NCI-H460 (cell line): ENCODE measurements at places on chromosomes 12 and 14. TPM values are rescaled to one million over a fixed set of nuclear protein-coding genes. Genes with fewer than 3 reads are reported as not detected.

DNA sequence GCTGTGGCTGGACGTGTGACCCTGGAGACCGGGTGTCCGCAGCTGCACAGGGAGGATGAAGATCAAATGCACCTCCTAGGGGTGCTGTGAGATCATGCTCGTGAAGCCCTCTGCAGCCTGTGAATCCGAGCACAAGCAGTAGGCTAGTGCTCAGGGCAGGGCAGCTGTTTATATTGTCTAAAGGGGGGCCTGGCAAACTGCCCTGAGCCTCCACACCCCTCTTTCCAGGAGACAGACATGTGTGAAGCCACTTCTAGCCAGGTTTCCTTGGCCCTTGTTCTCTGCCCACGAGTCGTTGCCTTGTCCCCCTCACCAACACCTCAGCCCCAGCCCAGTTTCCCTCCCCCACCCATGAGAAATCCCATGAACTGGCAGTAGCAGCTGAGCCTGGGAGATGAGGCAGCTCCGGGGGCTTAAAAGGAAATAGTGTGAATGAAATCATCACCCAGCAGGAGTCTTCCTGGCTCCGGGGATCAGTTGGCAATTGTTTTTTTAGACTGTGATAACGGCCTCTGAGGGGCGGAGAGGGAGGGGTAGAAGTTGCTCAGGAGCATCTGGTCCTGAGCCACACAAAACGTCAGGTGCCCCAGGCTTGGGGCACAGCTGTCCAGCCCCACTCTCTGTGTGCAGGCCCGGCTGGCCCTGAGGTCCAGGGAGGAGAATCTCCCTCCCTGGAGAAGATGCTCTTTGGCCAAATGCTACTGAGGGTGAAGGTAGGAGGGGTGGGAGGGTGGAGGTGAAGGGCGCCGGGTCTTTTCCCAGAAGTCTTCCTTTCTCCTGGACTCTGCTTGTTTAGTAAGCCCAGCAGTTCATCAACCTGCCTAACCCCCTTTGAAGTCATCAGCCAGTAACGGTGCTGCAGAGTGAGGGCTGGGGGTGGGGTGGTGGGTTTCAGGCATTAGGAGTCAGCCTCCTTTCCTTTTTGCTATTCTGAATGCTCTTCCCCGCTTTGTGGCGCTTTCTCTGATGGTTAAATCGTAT, 4.0 kb downstream of the FGF6 start:
- DNase-seq: no peak

DNA sequence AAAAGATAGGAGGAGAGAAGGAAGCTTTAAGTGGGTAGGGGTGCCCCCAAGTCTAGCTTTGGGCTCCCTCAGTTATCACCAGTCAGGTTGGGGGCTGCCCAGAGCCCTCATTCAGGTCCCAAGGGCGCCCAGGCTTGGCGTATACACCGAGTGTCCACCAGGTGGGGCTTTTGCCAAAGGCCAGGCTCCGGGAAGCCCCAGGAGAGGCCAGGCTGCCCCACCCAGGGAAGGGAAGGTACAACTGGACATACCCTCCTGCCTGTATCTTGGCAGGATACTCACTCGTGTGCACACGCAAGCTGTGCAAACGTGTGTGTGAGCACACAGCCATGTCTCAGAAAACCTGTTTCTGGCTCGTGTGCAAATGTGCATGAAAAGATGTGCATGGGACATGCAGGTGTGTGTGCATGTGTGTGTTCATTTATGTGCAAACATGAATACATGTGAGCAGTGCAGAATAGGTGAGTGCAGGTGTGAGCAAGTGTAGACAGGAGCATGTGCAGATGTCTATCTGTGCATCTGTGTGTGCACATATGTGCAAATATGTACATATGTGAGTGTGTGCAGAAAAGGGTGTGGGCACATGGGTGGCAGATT, 103.9 kb upstream of the MYL2 start:
- peak; percentile 60 for DNase-seq

HCAR2 gene
- 0.17 TPM in 2 replicates for total RNA-seq

GPRC5A gene
- 94.6 and 96.3 TPM in 2 replicates for total RNA-seq

GRCh38 chr14:92122351-92122677, 545 bp downstream of the CPSF2 start:
- DNase-seq: peak; percentile 15

MANSC4 gene
- not detected in 2 replicates for total RNA-seq

DNA sequence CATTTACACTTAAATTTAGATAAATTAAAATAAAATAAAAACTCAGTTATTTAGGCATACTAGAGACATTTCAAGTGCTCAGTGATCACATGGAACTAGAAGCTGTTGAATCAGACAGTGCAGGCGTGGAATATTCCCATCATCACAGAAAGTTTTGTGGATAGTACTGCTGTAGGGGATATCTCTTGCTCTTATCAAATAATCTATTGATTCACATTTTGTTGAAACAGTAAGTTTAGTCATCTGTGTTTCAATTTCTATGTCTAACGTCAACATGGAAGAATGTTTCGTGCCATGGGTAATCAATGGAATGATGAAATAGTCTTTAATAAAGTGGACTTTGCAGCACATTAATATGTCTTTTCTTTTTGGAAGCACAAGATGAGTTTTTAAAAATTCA, 108.6 kb downstream of the PAH start:
- no peak for DNase-seq

PPP4R4 gene
- total RNA-seq: 0.35 TPM in 1 of 2 replicates, not detected in the other

SIX6 gene
- total RNA-seq: not detected in 2 replicates

GRCh38 chr12:92134638-92135274, 10.9 kb downstream of the BTG1 start:
- peak; percentile 48 for DNase-seq

FERMT2 gene
- total RNA-seq: 62.2 and 62.3 TPM in 2 replicates

REC8 gene
- total RNA-seq: 1.4 and 4.6 TPM in 2 replicates

GRCh38 chr14:105012171-105012985, 8.5 kb downstream of the CDCA4 start:
- DNase-seq: no peak

FAM181A gene
- not detected in 2 replicates for total RNA-seq

- no peak for DNase-seq
Measured at GRCh38 chr12:57229046-57229633, 371 bp upstream of the SHMT2 start.

- no peak for DNase-seq
Measured at GRCh38 chr12:9244894-9245293, 36.7 kb upstream of the PZP start.

- no peak for DNase-seq
Measured at GRCh38 chr14:63398952-63399351, 80.2 kb upstream of the GPHB5 start.

FBXO34 gene
- total RNA-seq: 19.8 and 21.4 TPM in 2 replicates

GRCh38 chr12:105916760-105917039, 222.1 kb downstream of the NUAK1 start:
- DNase-seq: no peak

DNA sequence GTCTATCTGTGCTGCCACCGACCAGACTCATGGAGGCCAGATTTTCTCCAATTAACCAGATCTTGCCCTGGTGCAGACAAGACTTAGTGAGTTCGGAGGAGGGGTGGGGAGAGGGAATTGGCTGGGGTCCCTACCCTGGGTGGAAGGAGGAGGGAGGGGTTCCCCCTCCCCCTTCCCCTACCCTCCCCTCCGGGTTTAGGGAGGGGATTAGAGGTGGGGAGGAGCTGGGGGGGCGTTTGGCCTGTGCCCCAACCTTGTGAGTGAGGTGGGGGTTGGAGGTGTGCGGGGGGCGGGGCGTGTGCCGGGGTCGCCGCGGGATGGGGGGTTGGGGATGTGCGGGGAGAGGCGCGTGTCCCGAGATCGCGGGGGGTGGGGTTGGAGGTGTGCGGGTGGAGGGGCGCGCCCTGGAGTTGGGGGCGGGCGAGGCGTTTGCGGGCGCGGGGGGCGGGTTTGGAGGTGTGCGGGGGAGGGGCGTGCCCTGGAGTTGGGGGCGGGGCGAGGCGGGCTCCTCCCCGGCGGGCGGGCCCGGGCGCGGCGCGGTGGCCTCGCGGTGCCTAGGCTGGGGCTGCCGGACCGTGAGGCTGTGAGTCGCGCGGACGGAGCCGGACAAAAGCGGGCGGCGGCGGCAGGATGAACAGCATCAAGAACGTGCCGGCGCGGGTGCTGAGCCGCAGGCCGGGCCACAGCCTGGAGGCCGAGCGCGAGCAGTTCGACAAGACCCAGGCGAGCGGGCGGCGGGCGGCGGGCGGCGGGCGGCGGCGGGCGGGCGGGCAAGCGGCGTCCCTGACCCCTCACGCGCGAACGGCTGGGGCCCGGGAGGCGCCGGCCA, at the start of gene HIP1R:
Gene HIP1R (plus strand): TSS at position 537 of the 829 bp plus-strand sequence. CDS start 94 bp downstream, at position 631.
- peak; percentile 12 for DNase-seq
